ENCODE measurements at places on chromosomes 2 and 18. TPM values are rescaled to one million over a fixed set of nuclear protein-coding genes. Genes with fewer than 3 reads are reported as not detected.

The STON1 gene
- total RNA-seq, result 0.88 TPM

The AQP4 gene
- not detected for total RNA-seq

The GPR39 gene
- total RNA-seq, result 13.8 TPM

The GAL3ST2 gene
- total RNA-seq, result not detected

The ALLC gene
- total RNA-seq, result not detected

The TRABD2A gene
- 0.50 TPM for total RNA-seq

The UGT1A8 gene
- total RNA-seq, result not detected

The FOXD4L1 gene
- total RNA-seq, result not detected

GRCh38 chr18:75923169-75923568 is 495.7 kb upstream of the SMIM21 start:
- DNase-seq, result no peak

GRCh38 chr2:241816431-241817121 is 7.6 kb downstream of the NEU4 start:
- DNase-seq, result no peak

- no peak for DNase-seq
Observed at GRCh38 chr2:222952204-222952603, 91.4 kb downstream of the ACSL3 start.

- DNase-seq, result no peak
Observed at GRCh38 chr18:35110059-35110458, 68.8 kb downstream of the MAPRE2 start.

GRCh38 chr2:187136646-187137045 is 287.7 kb upstream of the ZSWIM2 start:
- DNase-seq, result no peak

GRCh38 chr2:26880910-26881435 is 33.0 kb downstream of the DPYSL5 start:
- no peak for DNase-seq

DNA sequence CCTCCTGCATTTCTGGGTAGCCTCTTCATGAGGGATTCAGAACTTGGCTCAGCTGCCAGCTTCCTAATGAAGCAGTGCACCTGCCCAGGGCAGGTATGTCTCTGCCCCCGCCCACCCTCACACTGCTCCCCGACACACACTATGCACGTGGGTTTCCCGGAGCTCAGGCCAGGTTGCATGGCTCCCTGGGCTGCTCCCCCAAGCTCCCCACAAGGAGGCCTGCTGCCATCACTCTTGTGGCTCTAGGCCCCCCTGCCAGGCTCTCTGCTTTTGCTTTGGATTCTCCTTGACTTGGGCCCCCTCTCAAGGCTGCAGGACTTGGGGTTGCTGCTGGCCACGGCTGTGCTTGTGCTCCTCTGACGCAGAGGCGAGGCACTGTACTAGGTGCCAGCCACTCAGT is 43.6 kb downstream of the ADD2 start:
- DNase-seq, result no peak

- no peak for DNase-seq
Observed at GRCh38 chr18:6843308-6843707, 113.8 kb downstream of the ARHGAP28 start.

GRCh38 chr2:182650704-182651103 is 65.4 kb upstream of the DNAJC10 start:
- DNase-seq, result no peak

- DNase-seq, result peak; percentile 97
Observed at GRCh38 chr2:207258263-207258991, 92.7 kb upstream of the KLF7 start.

DNA sequence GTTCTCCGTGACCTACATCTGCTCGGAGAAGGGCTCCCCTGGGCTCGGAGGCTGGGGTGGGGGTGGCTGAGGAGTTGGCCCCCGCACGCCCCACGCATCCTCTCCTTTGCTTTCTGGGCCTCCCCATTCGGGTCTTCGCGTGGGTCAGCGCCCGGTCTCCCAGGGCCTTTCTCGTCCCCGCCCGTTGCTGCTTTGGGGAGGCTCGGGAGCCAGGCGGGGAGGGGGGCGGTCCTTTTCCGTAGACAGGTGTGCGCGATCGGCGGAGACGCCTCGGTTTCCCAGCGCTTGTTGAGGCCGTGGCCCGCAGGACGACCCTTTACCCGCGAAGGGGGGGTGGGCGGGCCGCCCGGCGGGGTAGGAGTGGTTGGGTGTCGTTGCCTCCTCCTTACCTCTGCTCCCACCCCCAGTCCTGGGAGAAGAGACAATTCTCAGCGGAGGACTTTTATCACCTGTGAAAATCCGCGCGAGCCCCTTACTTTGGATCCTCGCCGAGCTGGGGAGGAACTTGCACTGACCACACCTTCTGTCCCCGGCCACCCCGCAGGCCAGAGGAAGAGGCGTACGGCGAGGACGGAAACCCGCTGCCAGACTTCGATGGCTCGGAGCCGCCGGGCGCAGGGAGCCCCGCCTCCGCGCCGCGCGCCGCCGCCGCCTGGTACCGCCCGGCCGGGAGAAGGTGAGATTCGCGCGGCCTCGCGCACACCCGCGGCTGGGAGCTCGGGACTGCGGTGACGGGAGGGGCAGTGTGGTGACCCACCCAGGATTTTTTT is 2.6 kb downstream of the ADCYAP1 start:
- no peak for DNase-seq

GRCh38 chr2:194526121-194526520 is 1130.9 kb upstream of the SLC39A10 start:
- DNase-seq, result no peak

DNA sequence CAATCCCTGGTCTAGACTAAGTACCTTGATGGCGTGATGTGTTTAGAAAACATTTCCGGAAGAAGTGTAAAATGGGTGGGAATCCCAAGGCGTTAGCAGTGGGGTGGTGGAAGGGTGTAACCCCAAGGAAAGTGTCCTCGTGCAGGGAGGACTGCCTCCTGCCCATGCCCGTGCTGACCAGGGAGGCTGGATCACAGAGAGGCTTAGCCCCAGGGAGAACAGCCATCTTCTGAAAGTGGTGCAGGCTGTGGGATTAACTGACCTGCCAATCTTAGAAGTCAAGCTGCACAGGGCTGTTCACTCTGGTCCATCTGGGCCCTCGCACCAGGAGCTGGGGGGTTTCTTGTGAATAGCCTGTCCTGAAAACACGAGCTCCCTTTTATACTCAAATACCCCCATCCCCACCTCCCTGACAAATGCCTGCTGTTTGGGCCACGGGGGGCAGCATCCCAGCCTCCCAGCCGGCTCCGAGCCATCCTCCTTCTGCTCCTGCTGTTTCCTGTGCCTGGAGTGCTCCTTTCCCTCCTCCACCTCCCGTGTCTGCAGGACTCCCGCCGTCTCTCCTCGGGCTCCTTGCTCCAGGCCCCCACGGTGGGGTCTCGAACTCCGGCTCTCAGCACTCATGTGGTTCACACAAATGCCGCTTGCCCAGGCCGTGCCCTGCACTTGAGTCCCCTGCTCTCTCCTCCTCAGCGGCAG is 52.1 kb upstream of the PXDN start:
- no peak for DNase-seq

DNA sequence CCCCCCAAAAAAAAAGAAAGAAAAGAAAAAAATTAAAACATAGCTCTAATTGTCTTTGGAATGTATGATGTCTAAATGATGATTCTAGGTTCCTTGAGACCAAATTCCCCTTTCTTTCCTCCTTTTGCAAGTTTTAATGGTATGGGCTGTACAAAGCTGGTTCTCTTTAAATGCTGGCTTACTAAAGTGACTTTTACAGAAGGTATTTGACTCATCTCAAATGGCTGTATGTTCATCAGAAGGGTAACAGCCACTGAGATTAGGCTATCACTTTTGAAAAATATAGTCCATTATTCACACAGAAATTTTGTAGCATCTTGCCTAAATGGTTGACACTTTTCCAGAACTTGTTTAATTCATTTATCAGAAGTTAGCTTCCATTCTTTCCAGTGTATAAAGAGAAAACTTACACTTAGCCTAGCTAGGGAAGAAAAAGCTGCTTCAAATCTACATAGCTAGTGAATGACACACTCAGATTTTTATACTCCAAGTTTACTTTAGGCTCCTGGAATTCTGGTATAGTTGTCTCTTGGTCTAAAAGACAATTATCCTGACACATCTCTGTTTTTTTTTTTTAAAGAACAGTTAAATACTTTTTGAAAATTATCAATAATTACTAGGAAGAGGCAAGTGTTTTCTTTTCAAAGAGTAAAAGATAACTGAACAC is 622.6 kb downstream of the LRP1B start:
- no peak for DNase-seq

DNA sequence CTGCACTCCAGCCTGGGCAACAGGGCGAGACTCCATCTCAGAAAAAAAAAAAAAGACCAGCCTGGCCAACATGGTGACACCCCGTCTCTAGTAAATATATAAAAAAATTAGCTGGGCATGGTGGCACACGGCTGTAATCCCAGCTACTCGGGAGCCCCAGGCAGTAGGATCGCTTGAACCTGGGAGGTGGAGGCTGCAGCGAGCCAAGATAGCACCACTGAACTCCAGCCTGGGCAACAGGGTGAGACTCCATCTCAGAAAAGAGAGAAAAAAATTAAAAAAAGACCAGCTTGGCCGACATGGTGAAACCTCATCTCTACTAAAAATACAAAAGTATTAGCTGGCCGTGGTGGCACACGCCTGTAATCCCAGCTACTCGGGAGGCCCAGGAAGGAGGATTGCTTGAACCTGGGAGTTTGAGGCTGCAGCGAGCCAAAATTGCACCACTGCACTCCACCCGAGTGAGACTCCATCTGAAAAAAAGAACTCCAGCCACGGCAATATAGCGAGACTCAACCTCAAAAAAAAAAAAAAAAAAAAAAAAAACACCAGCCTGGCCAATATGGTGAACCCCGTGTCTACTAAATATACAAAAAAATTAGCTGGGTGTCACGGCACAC is 346.1 kb upstream of the PLGLB2 start:
- no peak for DNase-seq

- DNase-seq, result no peak
Observed at GRCh38 chr2:132669908-132670495, at the start of gene LYPD1. Gene LYPD1 (minus strand): TSS chr2:132670205. CDS start chr2:132669932, 273 bp downstream.

Data from kidney epithelial cell (primary cell).